ENCODE measurements at places on chromosomes 5 and 9.

DNA sequence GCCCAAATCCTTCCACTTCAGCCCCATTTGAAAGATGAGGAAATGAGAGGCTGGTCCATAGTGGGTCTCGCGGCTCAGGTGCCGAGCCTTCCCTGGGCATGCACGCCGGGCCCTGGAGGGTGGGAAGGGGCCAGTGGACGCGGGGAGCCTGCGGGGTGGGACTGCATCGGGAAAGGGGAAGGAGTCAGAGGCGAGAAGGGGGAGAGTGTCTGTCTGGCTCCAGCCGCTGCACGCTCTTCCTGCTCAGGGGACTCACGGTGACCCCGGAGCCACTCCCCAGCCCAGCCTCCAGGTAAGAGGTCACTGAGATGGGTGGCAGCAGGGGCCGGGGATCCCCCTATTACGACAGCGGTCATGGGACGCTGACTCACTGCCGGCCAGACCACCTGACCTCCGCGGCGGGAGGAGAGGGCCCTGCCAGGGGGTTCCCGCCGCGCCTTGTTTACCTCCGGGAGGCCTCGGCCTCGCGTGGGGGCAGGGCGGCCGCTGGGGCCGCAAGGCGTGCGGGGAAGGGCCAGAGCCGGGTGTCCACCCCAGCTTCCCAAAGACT, 1.9 kb upstream of the SQSTM1 start:
- DNase-seq, result no peak

DNA sequence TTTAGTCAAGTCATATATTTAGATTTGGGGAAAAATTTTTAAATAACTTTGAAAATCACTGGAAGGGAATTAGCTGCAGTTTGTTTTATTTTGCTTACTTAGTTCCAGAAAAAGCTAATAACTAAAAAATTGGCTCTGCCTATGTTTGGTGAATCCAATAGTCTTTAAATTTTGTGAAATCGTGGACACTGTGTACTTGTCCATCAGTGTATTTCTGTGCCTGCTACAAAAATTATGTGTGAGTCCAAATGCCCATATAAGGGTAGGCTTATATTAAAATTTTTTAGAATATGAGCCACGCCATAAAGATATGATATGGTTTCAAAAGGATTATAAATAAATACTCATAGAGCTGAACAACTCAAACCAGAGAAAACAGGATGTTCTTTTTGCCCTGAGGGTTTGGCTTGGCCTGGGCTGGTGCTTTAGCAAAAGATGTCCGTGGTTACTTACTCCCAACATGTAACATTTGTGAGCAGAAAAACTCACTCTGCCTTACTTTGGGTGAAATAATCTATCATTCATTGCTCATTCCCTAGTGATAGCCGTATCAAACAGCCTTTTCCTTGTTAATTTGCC, 133.2 kb upstream of the PRLR start:
- no peak for DNase-seq

GRCh38 chr5:127518319-127518621, 830 bp downstream of the PRRC1 start:
- no peak for DNase-seq

- DNase-seq, result no peak
Observed at GRCh38 chr9:131043087-131043486, 34.1 kb downstream of the LAMC3 start.

DNA sequence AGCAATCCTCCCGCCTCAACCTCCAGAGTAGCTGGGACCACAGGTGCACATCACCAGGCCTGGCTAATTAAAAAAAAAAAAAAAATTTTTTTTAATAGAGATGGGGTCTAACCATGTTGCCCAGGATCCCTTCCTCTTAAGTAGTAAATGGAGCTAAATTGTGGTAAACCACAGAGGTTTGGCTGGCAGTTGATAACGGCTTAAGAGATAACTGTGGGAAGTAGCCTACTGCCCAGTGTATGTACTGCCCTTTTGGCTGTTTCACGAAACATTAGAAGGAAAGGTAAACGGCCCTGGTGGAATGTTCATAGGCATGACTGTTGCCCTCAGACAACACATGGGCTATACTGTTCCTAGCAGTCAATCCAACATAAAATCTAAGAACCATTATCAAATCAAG, 44.4 kb downstream of the HMGCR start:
- no peak for DNase-seq

DNA sequence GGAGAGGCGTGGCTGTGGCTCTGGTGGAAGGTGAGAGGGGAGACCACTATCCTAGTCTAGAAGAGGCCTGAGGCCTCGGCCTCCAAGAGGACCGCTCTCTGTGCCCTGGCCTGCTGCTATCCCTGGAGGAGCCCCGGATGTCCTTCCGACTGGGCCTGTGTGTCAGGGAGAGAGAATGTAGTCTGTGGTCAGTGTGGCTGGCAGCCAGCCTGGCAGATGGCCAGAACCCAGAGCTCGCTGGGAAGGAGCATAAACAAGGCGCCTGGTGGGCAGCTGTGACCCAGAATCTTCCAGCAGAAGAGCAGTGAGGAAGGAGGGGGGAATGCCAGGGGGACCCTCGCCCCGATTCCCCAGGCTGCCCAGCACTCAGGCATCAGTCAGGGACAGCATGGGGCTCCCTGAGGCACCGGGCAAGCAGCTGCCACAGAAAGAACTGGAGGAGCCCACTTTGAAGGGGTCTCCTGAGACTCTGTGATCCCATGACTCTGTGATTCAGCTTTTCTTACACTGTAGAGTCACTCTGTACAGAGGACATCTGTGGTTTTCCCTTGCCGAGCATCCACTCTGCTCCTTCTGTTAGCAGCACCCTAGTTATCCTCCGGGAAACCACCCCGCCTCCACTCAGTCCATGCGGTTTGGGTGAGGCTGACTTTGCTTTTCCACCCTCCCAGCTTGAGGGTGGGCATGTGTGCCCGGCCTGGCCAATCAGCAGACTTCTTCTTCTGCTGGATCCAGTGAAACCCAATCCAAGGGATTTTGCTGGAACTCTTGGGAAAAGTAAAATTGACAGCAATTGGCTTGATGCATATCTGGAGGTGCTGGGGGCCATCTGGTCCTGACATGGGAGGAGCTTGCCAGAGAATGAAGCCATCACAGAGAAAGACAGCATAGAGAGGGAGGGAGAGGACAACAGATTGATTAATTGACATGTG, 46.2 kb upstream of the PWWP2A start:
- DNase-seq, result no peak

GRCh38 chr9:38012767-38013450, 56.1 kb downstream of the SHB start:
- no peak for DNase-seq

DNA sequence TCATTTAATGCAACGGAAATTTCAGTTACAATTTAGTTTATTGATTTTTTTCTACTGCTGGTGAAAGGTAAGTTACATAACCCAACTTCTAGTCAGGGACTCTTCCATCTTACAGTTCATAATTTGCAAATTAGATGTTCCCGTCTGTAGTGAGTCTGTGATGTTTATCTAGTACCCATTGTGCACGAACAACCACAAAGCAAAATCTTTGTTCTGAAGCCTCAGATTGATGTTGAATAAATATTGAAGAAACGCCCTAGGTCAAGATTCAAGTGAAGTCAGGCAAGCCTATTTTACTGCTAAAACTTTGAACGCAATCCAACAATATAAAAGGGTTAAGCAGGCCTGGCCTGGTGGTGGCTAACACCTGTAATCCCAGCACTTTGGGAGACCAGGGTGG, 43.1 kb downstream of the BASP1 start:
- DNase-seq, result no peak

DNA sequence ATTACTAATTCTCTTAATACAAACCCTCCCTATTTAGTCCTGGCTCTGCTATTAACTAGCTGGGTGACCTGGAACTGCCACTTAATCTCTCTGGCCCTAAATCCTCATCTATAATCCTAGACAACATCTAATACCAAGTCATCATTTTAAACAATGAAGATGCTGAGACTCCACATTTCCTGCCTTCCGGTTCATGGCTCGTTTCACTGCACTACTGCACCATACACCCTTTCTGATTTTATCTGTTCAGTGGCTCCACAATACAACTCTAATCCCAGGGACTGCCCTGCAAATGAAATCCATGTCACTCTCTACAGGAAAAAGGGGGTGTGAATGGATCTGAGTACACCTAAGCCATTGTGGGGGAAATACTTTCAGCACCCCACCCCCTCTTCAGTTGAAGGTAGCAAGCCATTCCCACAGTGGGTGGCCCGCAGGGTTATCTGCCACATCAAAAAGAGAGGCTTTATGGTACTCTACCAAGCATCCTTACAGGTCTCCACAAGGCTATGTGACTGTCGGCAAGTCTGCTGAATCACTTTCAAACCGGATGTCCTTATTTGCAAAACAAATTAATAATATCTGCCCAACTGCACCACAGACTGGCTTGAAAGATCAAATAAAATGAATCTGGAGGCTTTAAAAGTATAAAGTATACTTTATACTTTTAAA, 89.5 kb downstream of the EPB41L4A start:
- no peak for DNase-seq

DNA sequence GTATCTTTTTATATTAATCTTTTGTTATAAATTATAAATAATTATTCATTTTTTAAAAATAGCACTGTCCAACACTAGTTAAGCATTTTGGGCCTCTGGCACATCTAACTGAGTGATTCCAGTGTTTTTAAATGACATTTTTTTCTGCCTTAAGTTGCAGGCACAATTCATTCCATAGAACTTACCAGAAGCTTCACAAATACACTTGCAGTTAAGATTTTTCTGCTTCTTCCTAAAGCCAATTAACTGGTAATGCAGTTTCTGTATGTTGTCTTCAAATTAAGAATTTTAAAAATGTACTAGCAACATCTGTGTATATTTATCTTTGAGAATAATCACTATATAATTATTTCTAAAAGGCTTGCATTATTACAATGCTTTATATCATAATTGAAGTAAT, 11.2 kb upstream of the NFIB start:
- DNase-seq, result no peak

- no peak for DNase-seq
Observed at GRCh38 chr5:21826884-21827283, 1026.3 kb downstream of the CDH12 start.

GRCh38 chr5:28253431-28253830, 1215.0 kb upstream of the CDH9 start:
- DNase-seq, result no peak

DNA sequence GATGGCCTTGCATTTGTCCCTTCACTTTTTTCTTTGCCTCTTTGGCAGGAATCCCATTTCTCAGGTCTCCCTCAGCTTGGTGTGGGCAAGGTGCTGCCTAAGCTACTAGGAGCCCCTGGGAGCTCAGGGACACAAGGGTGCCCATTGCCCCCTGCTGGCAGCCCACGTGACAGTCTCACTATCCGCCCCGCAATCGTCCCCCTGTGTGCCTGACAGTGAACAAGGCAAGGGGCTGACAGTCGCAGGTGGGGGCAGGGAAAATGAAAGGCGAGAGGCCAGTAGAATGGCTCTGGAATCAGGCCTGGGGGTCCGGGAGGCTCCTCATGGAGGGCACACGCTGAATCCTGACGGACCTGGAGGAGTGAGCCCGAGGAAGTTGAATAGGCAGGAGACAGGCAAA, 2.0 kb upstream of the PCDH12 start:
- DNase-seq, result no peak

DNA sequence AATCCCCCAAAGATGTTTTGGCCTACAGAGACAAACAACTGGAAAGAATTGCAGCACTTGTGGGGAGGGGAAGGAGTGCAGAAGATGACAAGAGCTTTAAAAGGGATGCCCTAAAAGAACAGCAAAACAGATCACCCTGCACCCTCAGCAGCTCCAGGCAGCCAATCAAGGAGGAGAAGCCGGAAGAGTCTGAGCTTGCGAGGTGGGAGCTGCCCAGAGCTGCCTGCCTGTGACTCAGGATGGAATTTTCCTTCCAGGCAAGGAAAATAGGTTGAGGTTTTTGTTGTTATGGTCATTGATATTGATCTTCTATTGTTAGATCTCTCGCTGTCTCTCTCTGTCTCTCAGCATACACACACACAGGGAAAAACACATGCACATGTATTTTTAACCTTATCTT, 70.3 kb upstream of the MAP1B start:
- DNase-seq, result no peak

GRCh38 chr5:39486361-39486760, 61.6 kb upstream of the DAB2 start:
- DNase-seq, result no peak

DNA sequence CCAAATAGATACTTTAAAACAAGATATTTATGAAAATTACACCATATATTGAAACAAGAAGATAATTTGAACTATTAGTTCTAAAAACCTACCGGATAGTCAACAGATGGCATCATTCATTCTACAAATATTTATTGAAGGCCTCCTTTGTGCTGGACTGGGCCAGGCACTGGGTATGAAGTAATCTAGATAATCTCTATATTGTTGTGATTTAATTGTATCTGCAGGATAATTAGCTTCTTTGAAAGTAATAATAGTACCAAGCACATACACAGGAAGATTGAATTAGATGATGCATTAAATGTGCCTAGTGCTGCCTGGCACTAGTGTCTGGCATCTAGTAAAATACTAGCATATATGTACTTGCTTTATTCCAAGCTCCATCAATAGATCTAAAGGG, 735.2 kb upstream of the DMAC1 start:
- DNase-seq, result no peak

DNA sequence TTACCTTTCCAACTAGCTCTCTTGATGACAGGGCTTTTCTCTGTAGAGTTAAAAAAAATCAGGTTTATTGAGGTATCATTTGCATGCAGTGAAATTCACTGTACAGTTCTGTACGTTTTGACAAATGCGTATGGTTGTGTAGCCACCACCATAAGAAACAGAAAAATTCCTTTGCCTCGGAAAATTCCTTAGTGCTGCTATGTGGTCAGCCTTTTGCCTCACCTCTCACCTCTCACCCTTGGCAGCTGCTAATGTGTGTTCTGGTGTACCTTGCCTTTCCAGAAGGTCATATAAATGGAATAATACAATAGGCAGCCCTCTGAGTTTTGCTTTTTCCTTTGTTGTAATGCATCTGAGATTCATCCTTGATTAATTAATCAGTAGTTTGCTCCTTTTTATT, 28.4 kb downstream of the PCSK5 start:
- DNase-seq, result no peak

GRCh38 chr5:96909435-96909834, 26.4 kb upstream of the LNPEP start:
- DNase-seq, result no peak

DNA sequence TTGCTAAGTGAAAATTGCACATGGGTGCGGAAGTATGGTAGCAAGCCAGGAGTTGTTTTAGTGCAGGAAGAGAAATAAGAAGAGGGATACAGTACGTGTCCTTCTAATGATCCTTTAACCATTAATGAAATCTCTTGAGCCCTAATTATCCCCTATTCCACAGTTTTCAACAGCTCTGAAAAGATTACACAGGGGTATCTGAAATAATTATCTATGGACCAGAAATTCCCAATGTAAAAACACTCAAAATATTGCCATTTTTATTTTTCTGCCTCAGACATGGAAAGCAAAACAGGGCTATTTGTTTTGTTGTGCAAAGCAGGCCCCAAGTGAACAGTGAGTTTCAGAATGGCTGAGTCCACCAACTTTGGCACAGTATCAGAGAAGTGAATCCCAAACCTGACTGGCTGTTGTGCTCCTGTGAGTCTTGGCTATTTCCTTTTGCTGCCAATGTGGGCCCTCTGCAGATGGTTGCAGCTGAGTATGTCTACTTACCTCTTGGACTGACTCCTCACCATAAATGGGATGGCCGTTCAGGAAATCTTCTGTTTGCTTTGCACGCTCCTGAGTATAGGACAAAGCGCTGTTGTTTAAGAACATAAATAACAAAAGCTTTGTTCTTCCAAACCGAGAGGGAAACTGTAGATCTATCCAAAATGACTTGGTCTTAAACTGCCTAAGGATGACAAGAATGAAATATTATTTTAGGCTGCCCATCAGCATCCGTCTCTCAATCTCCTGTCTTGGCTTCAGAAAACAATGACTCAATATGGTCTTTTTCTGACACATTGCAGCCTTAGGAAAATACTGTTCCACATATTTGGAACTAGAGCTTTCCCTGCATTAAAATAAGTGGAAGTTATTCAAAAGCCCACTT, 204.1 kb downstream of the DEPDC1B start:
- no peak for DNase-seq
